Naive thymus-derived CD8-positive, alpha-beta T cell (primary cell): ENCODE measurements at places on chromosomes 7 and 10.

DNA sequence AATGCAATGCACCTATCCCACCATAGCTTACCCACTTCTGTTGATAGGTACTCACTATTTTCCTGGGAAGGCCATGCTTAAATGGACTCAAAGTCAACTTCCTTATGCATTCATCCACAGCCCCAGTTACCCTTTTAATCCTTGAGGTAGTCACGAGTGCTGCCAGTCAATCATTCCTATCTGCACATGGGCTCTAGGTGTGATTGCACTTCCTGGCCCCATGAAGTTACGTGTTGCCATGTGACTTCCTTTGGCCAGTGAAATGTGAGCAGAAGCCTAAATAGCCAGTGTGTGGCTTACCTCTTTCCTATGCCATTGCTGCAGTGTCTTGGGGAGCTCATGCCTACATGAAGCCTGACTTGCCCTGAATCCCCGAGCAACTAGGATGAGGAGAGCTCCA is 23.5 kb upstream of the EIF5AL1 start:
- no peak for DNase-seq

DNA sequence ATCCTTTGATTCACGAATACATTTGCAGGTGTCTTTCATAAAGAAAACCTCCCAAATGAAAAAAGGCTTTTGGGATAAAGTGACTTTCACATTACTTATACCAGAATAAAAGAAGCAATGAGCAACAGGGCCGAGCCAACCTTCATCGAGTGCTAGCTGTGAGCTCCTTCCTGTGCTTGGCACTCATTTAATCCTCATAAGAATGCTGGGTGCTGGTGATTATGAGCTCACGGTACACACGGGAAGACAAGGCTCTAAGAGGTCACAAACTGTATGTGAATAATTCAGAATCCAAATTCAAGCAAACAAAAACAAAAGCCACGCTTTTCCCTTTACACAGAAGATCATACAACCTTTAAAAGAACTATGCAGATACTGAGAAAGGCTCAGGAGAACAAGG is 156.2 kb downstream of the COBL start:
- DNase-seq = no peak

- DNase-seq = no peak
These were observed 509.9 kb downstream of the PARD3 start for GRCh38 chr10:34305189-34305588.

- DNase-seq = no peak
These were observed 1.2 kb downstream of the TBATA start for GRCh38 chr10:70784016-70784415.

DNA sequence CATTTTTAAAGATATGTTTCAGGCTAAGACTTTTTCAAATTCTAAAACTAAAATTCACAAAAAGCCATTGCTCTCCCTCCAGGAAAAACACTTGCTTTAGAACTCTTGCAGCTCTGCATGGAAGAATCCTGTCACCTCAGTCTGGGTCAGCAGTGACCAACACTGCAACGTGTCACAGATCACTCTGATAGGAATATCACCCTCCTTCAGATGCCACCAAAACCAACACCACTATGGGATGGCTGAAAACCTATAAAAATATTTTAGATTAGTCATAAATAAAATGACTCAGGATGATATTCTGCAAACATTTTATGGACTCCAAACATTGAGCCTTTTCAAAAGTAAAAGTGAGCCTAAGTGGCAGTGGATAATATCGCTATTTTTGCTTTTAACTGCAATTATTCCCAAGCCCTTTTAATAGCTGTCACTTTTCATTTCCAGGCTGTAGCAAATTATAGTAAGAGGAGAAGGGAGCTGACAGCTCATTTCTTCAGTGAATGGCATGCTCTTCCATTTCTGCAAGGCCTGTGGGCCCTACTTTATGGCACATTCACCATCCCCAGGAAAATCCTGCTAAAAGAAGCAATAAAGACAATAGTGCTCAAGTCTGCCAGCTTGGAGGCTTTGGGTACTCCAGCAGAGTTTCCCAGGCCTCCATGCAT is 21.3 kb downstream of the ELMO1 start:
- no peak for DNase-seq

DNA sequence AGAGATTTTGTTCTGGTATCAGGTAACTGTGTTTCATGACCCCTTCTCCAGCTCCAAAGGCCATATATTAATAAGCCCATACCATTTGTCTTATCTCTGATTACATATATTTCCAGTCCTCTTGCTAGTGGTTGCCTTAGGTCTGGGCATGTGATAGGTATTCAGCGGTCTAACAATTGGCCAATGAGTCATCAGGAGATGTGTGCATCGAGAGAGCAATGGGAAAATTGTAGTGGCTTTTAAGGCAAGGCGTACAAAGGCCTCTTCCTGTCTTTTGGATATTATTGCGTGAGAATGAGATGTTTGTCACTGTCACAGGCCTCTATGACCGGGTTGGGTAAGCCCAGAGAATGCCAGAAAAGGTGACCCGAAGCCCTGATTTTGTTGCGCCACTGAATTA is 38.6 kb upstream of the SFRP5 start:
- no peak for DNase-seq

GRCh38 chr7:39700165-39700564 is 76.8 kb downstream of the RALA start:
- DNase-seq = no peak

DNA sequence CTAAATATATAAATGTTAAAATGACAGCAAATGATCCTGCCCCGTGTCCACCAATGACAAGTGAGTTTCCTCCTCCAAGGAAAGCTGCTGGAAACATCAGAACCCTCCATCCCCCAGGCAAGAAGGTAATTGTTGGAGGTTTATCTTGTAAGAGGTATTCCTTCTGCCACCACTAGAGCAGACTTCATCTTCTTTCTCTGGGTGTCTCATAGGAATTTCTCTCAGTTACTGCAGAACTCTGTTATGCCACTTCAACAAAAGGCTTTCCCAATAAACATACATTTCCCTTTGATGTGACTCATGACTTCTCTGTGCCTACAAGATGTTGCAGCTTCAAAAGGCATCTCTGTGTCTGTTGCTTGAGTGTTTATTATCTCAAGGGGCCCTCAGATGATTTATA is 279.1 kb downstream of the BMPER start:
- no peak for DNase-seq

DNA sequence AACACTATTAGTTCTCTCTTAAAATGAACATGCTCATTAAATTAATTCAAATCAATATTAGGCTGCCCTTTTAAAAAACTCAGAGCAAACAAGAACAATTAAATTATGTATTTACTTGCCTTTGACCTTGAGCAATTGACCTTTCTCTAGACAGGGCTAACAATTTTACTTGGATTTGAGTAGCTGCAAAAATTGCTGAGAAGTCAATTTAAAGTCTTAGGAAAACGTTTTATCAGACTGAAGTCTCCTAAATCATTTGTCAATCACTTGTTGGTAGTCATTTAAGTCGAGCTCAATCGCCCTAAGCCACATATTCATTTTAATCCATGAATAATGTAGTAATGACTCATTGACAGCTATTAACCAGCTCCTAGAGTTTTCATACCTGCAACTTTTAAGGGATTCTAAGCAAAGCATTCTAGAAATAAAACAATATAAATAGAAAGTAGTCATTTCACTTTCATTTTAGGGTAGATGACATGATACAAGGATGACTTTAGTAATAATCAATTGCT is 84.9 kb upstream of the SEC61G start:
- no peak for DNase-seq

DNA sequence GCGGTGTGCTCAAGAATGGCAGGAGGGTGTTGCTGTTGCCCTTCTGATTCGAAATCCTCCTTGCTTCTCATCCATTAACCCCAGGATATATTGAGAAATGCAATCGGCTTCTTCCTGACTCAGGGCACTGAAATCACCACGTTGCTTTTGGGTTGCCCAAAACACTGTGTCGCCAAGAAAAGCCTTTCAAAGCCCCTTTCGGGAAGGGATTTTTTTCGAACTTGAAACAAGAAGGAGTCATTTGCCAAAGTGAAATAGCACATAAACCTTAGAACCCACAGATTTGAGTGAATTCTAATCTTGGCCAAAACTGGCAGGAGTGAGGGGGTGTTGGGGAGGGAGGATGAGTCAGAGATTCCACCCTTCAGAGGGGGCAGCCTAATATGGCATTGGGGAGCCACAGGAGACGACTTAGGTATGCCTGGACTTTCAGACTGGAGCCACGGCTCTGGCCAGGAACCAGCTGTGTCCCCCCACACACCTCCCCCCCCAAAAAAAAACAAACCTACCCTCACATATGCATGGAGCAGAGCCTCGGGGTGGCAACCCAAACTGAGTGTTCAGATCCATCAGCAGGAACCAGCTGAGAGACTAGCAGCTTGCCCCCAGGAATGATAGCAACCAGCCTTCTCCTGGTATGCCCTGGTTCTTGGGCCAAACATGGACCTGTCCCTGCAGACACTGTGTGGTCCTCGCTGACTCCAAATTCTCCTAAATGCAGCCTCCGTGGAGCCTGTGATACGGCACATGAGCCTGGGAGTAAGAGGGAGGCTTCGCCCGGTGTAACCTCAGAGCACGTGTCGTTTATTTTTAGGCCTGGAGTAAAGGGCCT is 138.4 kb downstream of the FGFR2 start:
- DNase-seq = no peak

DNA sequence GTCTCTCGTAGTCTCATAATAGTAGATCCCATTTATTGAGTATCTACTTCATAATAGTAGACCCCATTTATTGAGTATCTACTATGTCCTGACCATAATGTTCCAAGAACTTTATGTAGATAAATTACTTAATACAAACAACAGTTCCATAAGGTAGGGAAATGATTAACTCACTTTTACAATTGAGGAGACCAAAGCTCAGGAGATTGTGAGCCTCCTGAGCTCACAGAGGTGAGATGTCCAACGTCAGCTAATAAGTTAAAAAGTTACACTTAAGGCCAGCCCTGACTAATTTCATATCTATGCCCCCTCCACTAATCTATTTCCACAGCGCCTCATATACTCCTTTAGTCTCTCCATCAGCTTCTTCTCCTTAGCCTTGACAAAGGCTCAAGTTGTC is 17.5 kb upstream of the GGCT start:
- DNase-seq = no peak

GRCh38 chr10:8811201-8811600 is 756.7 kb downstream of the GATA3 start:
- no peak for DNase-seq

DNA sequence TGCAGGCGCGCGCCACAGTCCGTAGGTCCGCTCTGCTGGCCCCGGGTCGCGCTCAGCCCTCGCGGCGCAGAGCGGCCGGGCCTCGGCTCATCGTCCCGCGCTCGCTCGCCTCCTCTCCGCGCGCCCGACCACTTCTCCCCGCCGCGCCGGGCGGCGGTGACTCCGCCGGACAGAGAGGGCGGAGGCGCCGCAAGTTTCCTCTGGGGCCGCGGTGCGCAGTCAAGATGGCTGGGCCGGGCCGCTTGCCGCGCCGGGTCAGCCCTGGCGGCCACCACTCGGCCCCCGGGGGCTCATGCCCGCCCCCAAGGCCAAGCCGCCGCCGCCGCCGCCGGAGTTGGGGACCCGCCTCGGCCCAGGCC is 441 bp downstream of the FZD8 start:
- no peak for DNase-seq

DNA sequence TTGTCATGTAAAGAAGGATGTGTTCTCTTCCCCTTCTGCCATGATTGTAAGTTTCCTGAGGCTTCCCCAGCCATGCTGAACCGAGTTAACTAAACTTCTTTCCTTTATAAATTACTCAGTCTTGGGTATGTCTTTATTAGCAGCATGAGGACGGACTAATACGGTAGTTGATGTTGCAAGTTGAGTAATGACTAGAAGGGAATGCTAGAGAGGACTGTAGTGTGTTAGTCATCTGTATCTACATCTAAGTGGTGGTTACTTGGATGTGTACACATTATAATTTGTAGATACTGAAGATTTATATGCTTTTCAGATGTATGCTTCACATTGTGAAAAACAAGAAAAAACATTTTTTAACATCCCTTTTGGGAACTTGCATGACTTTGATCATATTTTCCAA is 244.6 kb downstream of the POLR1F start:
- DNase-seq = no peak

GRCh38 chr10:108911814-108912541 is 1011.3 kb downstream of the XPNPEP1 start:
- DNase-seq = no peak

DNA sequence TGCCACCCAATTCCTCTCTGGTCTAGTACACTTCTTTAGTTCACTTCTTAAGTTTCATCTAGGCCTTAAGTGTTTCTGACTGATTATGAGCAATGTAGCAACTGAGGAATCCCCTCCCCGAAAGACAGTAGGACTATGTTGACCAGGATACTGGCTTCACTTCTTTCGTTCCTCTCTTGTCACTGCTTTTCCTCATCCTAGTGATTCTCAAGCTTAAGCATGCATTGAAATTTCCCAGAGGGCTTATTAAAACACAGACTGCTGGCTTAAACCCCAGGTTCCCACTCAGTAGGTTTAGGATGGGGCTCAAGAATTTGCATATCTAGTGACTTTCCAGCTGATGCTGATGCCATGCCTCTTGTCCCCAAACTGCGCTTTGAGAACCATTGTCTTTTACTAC is 164.6 kb upstream of the WNT16 start:
- no peak for DNase-seq

GRCh38 chr10:61662794-61663259 is at the start of gene CABCOCO1:
Gene CABCOCO1, plus strand, starts transcription at chr10:61662929. Its CDS starts 44 bp downstream, at chr10:61662973.
- DNase-seq = no peak

GRCh38 chr10:50551894-50552293 is 71.9 kb downstream of the SGMS1 start:
- DNase-seq = no peak

DNA sequence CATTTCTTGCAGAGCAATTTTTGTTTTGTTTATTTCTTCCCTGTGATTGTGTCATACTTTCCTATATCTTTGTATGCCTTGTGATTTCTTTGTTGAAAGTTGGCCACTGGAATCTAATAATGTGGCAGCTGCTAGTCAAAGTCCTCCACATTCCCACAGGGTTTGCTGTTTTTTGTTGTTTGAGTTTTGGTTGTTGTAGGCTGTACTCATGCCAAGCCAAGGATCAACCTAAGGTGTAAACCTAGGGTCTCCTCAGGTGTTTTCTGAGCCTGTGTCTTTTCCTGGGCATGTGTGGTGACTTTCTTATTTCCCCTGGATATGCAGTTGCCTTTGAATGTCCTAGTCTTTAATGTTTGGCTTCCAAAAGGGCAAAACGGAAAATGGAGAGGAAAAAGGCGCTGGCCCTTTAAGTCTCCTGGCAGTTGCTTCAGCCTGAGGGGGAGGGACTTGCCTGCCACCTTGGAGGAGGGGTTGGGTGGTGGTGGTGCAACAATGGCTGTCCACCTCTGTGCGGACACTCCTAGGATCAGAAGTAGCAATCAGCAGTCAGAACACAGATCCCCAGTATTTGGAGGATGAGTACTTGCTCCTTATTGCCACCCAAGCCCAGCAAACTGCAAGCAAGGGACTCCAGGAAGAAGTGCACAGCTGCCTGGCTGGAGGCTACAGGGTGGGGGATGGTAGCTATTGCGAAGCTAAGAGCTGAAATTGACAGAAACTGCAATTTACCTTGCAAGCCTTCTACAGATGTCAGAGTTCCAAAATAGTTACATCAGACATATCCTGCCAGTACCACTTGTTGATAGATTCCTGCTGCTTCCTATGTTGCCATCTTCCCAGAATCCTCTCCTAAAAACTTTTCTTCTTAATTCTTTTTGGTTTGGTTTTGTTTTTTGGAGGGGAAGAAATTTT is 5.6 kb upstream of the ZNF518A start:
- no peak for DNase-seq
